NCI-H1436 (cell line): ENCODE measurements at places on chromosomes 7 and 10.

DNA sequence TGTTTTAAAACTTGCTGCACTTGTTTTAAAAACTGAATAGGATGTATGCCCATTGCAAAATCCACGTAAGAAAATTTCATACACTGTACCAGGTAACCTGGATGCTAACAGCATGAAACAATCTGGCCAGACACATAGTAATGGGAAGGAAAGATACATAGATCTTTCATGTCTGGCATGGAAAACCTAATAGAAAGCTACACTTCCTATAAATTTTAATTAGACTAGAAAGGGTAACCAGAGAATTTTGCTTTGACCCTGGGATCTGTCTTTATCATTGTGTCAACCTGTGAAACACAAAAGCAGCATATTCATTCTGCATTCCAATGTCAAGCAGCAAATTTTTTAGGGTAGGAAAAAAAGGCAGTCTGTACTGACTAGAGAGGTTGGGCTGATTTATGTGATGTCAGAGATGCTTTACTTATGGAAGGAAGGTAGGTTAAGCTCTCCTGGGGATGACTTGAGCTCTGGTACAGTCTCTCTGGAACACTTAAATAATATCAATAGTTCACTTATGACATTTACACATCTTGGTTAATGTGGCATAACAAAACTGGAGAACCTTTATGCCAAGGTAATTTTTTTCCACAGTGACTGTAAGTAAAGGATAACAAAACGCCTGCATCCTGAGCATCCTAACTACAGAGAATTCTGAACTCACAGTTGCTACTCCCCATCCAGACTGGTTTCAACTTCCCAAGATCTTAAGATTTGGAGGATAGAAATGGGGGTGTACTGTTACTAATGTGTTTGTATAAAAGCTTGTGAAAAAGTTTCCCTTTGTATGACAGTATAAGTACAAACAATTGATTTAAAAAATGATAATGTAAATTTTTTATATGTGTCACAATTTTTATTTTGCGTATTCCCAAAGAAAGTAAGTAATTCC lies 44.7 kb downstream of the DOCK4 start:
- no peak for DNase-seq

DNA sequence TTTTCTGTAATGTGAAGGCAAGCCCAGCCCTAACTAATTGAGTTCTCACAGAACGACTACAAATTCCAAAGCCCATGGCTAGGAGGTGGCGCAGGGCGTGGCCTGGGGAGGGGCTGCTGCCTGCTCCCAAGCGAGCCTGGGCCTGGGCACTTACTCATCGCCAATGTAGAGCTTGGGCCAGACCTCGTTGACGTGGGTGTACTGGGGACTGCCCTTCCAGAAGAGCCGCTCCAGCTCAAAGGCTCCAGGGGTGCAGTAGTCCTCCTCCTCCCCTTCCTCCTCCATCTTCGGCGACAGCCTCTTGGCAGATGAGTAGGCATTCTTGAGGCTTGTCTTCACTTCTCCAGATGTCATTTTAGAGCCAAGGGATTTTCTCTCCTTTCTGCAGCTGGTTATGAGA lies 53.3 kb upstream of the SAMD8 start:
- no peak for DNase-seq

- DNase-seq = no peak
Measured at GRCh38 chr10:118701529-118702323, 53.0 kb downstream of the CACUL1 start.

GRCh38 chr10:113241599-113242360 lies 291.7 kb downstream of the TCF7L2 start:
- DNase-seq = no peak

DNA sequence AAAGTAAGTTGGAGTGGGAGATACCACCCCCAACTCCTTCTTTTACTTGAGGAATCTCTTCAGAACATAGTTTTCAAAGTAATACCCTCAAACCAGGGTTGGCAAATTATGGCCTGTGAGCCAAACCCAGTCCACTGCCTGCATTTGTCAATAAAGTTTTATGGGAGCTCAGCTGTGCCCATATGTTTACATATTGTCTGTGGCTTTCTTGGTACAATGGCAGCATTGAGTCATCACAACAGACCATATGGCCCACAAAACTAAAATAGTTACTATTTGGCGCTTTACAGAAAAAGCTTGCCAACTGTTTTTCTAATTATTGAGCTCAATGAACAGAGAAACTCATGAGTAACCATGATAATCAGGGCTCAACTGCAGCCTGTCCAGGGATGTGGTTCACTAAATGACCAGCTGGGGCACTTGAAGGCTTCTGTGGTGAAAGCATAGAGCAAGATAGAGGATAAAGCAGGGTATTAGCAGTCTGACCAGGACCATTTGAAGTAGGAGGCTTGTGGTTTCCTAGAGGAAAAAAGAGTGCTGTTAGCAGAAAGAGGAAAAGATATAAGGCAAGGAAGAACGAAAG lies 196.0 kb upstream of the GRB10 start:
- DNase-seq = no peak

- no peak for DNase-seq
Measured at GRCh38 chr7:2802504-2803341, 41.4 kb downstream of the GNA12 start.
